ENCODE measurements at places on chromosomes 1 and 21.
A peak's percentile ranks its signal among the peaks of the same experiment; 100 is the strongest.

DNA sequence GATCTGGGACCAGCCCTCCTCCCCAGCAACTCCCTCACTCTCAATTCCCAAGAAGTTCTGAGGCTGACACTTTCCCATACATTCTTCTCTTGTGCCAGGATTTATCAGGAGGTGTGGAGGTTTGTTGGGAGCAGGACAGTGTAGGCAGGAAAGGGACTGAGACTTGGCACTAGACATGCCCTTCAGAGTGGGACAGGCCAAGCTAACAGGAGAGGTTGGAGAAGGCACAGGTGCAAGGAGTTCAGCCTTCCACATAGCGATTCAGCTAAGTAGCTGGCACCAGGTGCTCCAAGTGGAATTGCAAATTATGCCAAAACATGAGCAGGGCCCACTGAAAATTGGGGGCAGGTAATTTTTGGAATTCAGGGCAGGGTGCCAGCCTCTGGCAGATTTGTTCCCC is 83.0 kb upstream of the DUSP10 start:
- no peak for DNase-seq

- no peak for DNase-seq
Measured at GRCh38 chr1:46520063-46520911, 30.7 kb downstream of the DMBX1 start.

GRCh38 chr21:33109574-33110339 is 39.8 kb downstream of the OLIG1 start:
- peak; percentile 16 for DNase-seq

GRCh38 chr1:70553567-70553956 is 142.5 kb downstream of the CTH start:
- no peak for DNase-seq

GRCh38 chr1:151693057-151693651 is 23.4 kb downstream of the CELF3 start:
- no peak for DNase-seq

- no peak for DNase-seq
Measured at GRCh38 chr1:6819246-6820040, 34.2 kb downstream of the CAMTA1 start.

DNA sequence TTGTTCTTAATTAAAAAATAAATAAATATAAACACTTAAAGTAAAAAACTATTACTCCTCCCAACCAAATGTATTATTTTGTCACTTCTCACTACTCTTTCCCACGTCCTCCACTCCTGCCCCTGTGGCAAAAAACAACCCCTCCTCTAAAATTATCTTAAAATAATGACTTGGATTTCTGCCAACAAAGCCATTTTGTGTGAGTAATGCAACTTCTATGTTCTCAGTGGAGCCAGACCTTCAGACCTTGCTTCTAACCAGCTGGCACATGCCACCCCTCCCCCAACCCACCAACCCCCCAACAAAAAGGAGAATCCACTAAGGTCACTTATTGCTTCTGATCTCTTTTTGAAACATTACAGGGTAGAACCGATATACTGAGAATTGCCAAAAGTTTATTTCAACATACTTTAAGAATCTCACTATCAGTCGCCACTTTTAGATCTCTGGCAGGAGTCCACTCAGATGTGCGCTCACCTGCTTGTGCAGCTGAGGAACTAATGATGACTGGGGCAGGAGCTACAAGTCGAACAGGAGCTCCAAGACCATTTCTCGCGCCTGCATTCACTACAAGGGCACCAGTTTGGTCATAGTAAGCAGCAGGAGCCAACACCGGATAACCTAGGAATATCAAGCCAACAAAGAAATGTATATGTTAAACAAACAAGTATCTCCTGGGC is 58.3 kb upstream of the SDC3 start:
- no peak for DNase-seq

GRCh38 chr1:153805042-153805745 is 30.0 kb downstream of the SLC27A3 start:
- peak; percentile 96 for DNase-seq

DNA sequence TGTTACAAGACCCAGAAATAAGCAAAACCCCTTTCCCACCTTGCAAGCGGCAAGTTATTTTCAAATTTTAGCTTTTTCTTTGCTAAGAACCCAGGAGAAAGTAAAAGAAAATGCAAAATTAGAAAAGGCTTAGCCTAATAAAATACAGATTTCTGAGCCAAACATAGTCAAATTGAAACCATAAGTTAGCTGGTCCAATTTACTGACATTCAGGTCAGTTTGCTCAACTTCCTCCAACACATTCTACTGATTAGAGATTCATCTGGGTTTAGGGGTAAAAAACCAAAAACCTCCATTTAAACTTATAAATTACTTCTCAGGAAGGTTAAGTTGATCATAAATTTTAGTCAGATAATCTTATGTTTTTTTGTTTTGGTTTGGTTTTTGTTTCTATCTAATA is 701.8 kb upstream of the CXADR start:
- no peak for DNase-seq
